Suprapubic skin (tissue), 4 donors: ENCODE measurements at places on chromosomes 1 and 21.

DNA sequence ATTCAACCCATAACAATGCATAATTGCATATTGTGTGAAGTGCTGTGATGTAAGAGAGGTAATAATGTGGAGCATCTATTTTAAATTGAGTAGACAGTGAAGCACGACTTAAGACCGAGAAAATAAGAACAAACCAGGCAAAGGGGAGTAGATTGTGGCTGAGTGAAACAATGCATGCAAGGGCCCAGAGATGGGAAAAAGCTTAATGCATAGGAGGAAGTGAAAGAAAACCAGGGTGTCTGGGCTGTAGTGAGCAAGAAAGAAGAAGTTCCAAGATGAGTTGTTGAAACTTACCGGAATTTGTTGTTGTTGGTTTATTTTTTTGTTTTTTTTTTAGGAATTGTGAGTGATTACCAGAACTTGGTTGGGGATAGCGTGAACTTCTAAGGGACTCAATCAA lies 104.7 kb downstream of the SNX7 start:
- no peak for DNase-seq

DNA sequence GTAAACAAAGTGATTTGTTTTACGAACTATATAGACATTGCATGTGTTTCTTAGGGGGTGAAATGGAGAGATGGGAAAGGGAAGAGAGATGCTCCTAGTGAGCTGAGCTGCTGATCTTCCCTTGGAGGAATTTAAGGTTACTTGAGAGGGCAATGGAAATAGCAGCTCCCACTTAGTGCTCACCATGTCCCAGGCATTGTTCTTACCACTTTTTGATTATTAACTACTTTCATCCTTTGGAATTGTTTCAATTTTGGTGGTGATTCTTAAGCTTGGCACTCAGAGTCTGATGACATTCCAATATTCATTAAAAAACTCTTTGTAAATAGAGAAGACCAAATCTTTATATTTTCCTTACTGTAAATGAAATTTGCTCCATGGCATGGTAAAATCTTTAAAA lies 124.9 kb downstream of the ITSN1 start:
- DNase-seq, result no peak

DNA sequence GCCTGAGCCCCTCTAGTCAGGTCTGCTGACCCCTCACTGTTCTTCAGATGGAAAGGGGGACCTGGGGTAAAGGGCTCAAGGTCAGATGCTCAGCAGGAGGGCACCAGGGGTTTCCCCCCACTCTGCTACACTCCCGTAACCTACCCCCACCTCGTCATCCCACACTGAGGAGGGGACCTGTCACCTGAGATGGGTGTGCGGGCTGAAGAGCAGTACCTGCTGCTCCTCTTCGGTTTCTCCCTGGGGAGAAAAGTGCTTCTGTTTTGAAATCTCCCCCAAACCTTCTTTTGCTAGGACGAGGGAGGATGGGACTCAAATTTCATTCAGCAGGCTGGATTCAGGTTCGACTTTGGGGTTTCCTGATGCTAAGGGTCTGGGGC lies 65.2 kb downstream of the SYT2 start:
- no peak for DNase-seq

DNA sequence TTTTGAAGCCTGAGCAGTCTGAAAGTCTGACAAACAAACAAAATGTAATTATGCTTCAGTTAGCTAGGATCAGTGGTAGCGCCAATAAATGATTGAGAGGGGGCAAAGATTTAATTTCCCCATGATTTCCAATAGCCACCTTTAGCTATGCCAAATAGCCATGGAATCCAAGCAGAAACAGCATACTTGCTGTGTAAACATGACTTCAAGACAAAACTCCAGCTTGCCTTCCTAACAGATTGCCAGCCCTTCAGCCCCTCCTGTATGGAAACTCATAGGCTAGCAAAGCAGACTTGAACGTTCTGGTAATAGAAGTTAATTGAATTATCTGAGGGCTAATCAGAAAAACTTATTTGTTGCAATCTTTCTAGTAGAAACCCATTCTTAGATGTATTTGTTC lies 25.6 kb upstream of the SLC30A1 start:
- DNase-seq, result no peak

- no peak for DNase-seq
These were observed 668.0 kb downstream of the LTN1 start for GRCh38 chr21:28324690-28325089.

GRCh38 chr1:67680486-67680885 lies 4.5 kb upstream of the GADD45A start:
- no peak for DNase-seq

- no peak for DNase-seq
These were observed 30.3 kb upstream of the RLF start for GRCh38 chr1:40130892-40131291.

DNA sequence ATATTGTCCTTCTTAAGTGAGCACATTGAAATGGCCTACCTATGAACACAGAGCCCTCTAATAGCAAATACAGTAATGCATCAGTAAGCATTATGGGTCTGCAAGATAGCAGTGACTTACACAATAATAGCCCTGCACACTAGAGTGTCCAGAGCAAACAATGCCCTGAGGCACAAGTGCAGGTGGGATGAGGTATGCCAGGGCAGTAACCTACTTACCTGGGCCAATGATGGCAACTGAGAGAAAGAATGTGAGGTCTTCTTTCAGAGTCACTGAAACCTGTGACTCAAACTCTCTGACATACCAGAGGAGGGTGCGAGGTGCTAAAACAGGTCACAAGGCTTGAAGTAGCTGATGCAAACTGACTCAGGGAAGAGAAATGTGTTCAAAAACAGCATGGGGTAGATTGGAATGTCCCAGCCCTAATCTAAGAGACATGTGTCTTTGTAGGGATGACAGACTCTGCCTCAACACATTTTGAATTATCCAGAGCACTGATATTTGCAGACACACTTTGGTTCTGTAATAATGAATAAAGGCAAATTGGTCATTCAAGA lies 168.5 kb upstream of the RUNX1 start:
- no peak for DNase-seq

DNA sequence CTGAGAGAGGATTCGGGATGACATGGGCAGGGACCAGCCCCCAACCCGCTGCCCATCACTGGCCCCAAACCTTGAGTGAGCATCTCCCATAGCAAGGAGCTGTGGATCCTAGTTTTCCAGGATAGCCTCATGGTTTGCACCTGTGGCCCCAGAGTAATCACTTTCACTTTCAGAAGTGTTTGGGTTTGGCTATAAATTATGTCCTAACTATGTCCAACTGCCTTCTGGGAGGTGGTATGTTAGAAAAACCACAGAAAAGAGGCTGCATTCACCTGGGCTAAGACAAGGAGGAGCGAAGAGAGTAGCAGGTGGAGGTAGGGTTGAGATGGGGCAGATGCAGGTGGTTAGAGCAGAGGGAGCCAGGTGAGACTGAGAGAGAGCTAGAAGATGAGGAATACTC lies 19.4 kb upstream of the CLIC6 start:
- DNase-seq, result no peak

DNA sequence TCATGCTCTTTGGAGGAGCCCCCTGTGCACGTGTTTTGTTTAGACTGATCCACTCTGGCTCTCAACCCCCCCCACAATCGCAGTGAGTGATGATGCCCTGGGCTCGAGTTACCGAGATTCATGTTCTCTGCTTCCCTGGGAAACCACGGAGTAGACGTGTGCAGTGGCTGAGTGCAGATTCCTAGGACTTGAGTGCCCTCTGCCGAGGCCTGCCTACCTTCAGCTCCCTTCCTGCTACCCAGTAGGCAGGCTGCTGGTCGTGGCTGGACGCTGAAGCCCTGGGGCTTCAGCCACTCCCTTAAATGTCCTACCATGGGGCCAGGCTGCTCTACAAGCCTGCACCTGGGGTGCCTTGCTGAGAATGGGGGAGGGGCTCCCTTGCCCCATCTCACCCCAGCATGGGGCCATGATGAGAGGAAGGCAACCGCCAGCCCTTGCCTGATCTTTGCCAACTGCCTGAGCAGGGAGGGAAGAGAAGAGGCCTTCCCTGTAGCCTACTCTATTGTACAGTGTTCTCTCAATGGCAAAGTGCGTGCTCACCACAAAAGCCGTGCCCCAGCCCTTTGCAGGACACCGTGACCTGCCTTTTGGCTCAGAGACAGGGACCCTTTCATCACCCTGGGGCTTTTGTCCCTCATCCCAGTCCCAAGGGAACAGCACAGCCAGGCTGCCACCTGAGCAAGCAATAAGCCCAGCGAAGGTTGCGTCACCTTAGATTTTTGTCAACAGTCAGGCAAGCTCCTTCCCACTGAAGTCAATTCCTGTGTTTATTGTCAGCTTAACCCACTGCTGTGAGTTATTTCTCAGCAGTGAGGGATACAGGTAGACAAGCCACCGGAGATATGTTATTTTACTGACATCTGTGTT lies 4.1 kb upstream of the GRIK3 start:
- DNase-seq, result no peak

GRCh38 chr21:28336314-28336713 lies 656.4 kb downstream of the LTN1 start:
- no peak for DNase-seq

DNA sequence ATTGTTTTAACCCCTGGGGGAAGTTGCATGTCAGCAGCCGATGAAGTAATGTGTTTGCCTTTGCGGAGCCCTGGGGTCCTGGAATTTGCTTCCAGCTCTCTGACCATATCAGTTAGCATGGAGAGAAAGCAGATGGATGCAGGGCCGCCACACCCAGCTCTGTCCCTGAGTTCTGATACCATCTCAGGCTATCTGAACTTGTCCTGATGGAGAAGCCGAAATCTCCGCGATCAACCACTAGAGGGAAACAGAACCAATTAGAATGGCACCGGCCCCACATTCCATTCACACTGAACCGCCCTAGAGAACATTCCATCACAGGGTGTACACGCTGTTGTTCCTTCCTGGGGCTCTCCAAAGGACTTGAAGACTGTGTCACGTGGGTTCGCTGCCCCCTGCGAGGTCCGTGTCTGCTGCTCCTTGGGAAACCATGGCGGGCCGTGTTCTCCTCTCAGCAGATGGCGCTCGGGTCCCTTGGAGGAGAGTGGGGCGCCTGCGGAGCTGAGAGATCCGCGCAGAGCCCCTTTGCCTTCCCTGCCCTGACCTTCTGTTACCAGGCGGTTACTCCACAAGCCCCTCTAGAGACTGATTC lies 75.4 kb downstream of the ABCA4 start:
- peak; percentile 91 for DNase-seq

GRCh38 chr1:59146651-59147358 lies 150.1 kb upstream of the FGGY start:
- DNase-seq, result peak; percentile 75

- DNase-seq, result no peak
These were observed 71.3 kb upstream of the EDEM3 start for GRCh38 chr1:184826001-184826400.

DNA sequence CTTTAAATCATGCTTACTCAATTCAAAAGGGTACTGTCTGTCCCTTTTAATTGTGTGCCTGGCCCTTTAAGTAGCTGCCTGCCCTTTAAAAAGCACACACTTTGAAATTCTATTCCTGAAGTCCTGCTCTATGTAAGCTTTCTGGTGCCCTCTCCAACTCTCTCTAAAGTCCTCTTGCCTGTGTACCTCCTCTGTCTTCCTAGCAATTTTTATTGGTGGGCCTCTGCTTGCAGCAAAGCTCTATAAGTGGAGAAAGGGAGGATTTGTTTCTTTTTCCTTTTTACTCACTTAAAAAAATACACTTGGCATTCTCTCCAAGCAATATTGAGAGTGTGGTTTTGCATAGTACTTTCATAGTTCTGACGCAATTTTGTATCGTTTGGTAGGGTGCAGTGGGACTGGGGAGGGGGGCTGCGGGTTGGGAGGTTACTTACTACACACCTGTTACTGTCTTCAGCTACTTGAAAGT lies 135.4 kb downstream of the LMO4 start:
- no peak for DNase-seq

DNA sequence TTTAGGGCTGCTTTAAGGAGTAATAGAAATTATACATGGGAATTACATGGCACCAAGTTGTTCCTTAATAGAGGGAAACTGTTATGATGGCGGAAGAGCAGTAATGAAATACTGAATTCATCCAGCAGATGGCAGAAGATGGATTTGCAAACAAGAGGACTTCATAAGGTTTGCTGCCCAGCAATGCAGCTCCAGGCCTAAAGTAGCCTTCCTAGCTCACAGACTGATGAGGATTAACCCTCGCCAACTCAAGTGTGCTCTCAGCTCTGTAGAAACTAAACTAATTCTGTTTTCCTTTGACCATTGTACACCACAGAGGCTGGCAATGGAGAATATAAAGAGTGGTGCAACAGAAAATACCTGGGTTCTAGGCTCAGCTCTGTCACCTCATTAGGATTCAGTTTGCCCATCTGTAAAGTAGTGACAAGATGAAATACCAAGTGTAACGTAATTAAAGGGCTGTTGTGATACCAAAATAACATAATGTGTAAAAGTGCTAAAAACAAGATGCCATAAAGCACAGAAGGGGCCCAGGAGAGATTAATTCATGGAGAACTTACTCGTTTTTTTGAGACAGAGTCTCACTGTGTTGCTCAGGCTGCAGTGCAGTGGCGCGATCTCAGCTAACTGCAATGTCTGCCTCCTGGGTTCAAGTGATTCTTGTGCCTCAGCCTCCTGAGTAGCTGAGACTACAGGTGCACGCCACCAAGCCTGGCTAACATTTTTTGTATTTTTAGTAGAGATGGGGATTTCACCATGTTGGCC lies 102.4 kb upstream of the SERBP1 start:
- no peak for DNase-seq

DNA sequence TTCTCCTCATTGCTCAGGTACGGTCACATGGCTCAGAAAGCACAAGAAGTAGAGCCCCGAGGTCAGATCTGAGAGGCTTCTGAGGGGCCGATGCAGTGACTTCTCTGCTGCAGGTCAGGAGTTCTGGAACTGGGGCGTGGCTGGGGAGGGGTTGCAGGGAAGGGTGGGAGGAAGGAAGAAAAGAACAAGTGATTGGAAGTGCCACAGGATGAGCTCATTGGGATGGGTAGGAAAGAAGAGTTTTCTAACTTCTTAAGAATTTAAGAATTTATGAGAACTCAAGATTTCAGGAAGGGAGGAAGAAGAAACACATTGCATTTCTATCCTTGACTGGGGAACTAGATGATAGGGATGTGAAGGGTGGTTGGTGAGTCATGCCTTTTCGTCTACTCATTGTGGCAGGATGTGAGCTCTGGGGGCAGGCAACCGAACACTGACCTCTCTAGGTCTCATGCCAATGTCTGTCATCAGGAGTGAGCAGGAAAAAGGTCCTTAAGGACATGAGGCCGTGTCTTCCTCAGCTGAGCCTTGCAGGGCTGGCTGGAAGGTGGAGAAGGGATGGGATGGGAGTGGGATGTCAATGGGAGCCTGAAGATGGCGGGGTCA lies 497 bp downstream of the FCRLB start:
- no peak for DNase-seq

DNA sequence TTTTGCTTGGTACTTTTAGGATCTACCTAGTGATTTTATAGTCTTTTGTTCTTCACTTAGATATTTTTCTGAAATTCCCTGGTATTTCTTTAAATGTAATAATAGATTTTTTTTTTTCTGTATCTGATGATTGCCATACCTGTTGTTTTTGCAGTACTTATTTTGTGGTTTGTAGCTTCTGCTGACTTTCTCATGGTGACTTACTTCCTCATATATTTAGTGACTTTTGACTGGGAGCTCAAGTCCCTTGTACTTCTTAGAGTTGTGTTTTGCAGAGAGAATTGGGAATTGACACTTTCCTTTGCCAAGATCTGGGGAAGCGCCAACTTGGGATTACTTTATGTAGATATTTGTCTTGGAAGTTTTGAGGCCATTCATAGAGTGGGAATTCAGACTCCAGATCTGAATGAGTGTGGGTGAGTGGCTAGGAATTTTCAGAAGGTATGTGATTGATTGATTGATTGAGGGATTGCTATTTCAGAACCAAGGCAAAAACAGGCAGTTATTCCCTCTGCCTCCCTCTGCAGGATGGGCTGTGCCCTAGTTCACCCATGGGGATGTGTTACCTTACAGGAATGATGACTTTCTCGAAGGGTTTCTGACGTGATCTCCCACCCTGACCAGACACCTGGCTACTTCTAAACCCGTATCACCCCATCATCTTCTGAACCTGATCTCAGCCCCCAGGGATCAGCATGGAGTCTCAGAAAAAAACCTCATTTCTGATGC lies 219.5 kb downstream of the URB2 start:
- DNase-seq, result no peak
